ENCODE measurements at places on chromosomes 3 and 15. TPM values are rescaled to one million over a fixed set of nuclear protein-coding genes. Genes with fewer than 3 reads are reported as not detected.

DNA sequence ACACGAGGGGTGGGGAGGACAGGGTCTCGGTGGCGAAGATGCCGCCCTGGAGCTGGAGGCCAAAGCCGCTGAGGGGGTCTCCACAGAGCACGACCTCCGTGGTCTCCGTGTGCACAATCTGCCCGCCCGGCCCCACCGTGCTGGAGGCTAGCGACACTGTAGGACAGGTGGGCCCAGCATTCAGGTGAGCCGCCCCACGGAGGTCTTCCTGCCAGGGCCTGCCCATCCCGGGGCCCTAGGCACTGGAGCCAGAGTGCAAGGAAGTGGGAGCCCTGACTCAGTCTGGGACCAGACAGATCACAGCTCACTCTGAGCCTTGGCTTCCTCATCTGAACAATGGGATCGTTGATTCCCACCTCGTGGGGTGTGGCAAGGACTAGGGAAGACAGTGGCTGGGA lies 25.8 kb downstream of the GRIP2 start:
- DNase-seq: no peak

- DNase-seq: no peak
Measured at GRCh38 chr3:23840521-23840920, 34.8 kb downstream of the UBE2E1 start.

DNA sequence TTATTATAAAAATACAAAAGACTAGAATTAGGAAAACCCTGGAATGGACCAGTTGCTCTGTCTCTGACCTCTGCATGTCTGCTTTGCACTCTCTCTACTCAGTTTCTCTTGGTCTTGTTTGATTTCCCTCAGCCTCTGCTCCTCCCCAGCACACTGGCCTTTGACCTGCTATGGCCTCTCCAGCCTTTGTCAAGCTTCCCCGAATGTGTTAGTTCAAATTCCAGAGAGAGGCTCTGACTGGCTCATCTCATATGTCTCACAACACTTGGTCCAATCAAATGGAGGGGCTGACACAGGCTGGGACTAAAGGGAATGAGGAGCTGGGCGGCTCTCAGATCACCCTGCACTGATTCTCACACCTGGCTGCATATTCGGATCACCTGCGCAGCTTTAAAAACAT lies 52.4 kb upstream of the CMTM8 start:
- DNase-seq: no peak

DNA sequence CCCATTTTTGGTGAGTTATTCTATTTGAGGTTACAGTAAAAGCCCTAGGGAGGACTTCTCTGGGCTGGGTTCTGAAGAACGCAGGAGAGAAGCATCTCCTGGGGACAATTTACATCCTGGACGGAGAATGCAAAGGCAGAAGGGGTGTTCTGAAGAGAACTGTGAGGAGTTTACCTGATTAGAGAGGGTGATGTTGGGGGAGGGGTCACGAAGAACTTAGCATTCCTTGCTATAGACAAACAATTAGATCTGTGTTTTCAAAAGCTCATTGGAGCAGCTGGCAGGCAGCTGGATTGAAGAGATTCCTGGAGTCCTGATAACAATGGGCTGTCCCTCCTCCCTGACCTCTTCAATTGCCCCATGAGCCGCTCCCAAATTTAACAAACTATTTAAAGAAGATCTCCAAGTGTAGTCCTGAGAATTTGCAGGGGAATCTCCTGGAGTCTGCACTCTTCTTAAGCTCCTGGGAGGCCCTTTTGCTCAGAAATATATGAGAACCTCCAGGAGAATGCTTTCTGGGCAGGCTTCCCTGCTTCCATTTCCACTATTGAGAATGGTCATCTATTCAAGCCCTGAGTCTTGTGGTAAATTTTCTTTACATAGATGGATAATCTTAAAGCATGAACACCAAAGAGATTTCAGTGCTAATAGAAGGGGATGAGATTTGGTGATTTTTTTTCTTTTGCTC lies 55.3 kb downstream of the ARHGAP31 start:
- DNase-seq: no peak

DNA sequence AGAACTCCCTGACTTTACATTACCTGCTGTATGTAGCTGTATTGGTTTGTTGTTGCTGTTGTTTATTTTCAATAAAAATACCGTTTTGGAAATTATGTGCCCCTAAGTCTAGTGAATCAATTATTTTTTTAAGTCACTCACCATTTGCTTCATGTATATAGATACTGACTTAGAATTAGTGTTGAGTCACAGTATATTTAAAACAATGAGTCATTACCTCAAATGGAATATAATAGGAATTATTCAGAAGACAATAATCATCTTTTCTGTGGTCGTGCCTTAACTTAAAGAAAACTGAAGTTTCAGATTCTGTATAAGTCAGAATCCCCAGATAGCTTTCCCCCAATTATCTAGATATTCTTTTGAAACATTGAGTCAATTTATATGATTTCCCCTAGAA lies 21.0 kb upstream of the ALDH1A2 start:
- DNase-seq: no peak

DNA sequence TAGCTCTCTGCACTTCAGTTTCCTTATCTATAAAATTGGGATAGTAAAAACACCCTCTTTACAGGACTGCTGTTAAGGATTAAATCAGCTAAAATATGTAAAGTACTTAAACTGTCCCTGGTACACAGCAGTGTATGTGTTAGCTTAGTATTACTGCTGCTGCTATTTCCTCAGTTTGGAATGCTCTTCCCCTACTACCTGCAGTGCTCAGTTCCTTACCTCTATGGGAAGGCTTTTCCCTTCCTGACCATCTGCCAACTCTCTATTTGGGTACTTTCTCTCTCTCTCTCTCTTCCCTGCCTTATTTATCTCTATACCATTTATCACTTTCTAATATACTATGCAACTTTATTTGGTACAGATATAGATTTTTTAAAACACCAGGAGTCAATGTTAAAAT lies 26.5 kb downstream of the KPNA4 start:
- DNase-seq: no peak

- no peak for DNase-seq
Measured at GRCh38 chr3:125389282-125389681, 14.2 kb upstream of the ZNF148 start.

DNA sequence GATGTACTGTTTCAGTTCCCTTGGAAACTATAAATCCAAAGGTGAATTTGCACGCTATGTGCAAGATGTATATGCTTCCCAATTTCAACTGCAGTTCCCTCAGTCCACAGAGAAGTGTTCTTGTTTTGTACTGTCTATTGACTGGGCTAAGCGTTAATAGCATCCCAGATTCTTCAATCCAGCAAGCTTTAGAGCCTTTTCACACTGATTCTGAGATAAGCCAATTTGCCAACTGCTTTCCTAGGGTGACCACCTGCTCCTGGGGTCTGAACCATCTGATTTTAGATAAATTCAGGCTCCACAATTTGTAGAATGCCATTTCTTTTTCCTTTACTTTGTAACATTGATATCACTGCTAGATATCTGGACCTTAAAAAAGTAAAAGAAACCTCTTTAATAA lies 340.1 kb downstream of the PTPRG start:
- DNase-seq: no peak

DNA sequence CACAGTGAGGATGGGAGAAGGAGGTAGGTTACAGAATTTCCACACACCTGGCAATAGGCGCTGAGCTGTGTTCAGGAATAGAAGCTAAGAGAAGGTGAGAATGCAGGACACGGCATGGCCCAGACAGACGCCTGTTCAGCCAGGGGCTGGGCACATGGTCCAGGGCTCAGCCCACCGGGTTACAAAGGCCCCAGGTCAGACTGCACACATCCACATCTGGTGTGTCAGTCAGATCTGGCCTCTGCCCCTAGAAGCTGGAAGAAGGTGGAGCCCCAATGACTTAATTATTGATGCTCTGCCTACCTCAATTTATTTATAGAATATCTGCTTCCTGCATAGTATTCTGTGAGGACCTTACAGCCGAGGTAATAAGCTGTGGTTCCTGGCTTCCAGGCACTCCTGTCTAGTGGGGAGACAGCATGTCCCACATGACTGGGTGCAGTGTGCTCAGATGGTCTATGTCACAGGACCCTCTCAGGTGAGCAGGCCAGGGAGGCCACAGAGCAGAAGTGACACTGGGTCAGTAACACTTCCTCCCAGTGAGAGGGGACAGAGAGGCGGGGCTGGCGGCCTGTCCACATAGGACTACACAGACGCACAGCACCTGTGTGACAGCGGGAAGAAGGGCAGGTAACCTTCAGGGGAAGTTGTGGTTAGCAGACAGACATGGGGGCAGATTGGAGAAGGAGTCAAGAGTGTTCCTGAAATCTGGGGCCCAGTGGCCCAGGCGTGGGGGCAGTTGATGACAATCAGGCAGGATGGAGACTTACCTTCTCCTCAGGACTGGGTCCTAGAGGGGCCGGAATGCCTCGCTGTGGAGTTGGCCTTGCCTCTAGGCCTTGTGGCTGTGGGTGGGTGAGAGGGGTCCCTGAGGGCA lies 38.6 kb upstream of the PLXNA1 start:
- no peak for DNase-seq

- DNase-seq: no peak
Measured at GRCh38 chr3:51928438-51928837, 13.3 kb downstream of the RRP9 start.

- DNase-seq: no peak
Measured at GRCh38 chr3:79902151-79902550, 134.4 kb upstream of the ROBO1 start.

- no peak for DNase-seq
Measured at GRCh38 chr15:41971895-41972252, 483 bp downstream of the EHD4 start.

DNA sequence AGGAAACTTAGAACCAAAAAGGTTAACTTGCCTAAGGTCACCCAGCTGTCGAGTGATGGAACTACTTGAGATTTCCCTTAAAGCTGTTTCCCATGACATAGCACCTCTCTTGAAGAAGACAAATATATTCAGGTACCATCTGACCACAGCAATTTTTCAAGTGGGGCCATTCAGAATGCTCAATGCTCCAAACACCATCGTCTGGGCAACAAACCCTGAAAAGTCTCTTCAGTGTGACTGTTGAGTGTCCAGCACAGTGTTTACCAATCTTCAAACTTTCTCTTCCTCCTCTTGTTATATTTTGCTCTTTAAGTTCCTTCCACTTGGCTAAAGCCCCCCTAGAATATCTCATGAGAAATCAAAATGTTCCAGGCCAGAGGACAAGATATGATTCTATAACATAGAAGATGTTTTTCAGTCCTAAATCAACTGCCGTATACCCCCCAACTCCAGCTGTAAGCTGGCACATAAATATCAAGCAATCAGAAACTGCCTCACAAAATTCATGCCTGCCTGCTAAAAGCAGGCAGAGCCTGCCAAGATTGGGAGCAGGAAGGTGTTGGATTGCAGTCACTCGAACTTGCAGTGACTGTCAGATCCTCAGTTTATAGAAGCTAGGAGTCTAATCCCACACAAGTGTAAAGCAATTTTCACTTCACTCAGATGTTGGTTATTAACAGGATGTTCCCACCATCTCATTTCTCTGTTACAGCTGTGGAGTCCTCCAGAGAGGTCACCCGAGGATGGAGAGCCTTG lies 230.5 kb upstream of the MRPL3 start:
- DNase-seq: no peak

DNA sequence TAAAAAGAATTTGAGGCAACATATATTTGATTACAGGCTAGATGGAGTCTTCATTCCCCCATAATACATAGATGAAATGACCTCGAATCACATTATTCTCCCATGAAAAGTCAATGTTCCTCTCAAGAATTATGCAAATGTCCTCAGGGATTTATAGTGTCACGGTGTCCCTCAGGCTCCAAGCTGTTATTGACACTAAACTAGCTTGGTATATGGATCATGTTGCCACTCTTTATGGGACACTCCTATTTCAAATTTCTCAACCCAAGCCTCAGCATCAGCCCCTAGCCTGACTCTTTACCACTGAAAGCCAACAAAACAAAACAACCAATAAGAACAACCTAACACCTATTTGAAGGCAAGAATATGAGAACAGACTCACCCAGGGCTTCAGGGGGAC lies 139.8 kb downstream of the TPRG1 start:
- no peak for DNase-seq

DNA sequence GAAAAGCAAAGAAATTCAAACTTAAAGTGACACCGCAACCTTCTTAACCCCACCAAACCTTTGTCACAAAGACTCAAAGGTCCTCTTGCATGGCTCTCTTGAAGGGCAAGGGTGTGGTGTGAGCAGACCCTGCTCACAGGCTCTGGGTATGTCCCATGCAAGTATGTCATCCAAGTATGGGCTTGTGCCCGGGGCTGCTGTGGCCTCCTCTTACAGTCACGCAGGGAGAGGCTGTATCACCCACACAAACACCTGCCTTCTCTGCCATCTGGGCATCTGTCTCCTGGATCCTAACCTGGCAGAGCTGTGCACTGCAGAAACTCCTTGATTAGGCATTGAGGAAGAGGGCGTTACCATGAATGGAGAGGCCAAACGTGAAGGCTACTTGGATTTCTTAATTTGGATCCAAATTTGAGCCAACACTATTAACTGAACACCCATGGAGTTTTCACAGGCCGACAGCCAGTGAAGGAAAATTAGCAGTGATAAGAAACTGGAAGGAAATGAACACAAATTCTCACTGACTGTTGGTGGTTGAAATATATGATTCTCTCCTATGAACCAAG lies 146.6 kb downstream of the DUT start:
- no peak for DNase-seq

GRCh38 chr3:156760333-156760732 lies 65.8 kb upstream of the LEKR1 start:
- DNase-seq: no peak

The CKMT1B gene
- not detected for total RNA-seq

The CTXND1 gene
- not detected for total RNA-seq

The MAPK6 gene
- 24.6 TPM for total RNA-seq

The P2RY14 gene
- total RNA-seq: not detected
